Testis (tissue), 5 donors: ENCODE measurements at places on chromosomes 2 and 18.

DNA sequence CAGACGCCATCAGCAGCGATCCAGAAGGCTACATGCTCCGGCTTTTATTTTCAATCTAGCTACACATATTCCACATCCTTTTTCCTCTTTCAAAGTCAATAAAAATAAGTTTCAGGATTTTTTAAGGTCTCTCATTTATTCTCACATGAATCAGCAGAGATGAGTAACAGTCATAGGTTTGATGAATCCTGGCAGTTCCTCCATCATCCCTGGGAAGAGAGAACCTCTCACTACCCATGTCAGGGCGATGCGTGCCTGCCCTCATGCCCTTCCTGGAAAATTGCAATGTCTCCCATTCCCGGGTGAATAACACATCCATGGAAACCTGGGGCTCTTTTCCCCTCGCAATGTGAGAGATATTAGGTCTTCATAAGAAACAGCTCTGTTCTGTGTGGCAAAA, 301.1 kb upstream of the SMIM21 start:
- H3K4me3 ChIP-seq: no peak overlapping the region
- no peak for DNase-seq
- H3K27me3 ChIP-seq: no peaks in the 10 kb centered on the region
- no peaks in the 10 kb centered on the region for H3K4me1 ChIP-seq
- no peaks in the 10 kb centered on the region for H3K36me3 ChIP-seq
- no peak overlapping the region for H3K27ac ChIP-seq

DNA sequence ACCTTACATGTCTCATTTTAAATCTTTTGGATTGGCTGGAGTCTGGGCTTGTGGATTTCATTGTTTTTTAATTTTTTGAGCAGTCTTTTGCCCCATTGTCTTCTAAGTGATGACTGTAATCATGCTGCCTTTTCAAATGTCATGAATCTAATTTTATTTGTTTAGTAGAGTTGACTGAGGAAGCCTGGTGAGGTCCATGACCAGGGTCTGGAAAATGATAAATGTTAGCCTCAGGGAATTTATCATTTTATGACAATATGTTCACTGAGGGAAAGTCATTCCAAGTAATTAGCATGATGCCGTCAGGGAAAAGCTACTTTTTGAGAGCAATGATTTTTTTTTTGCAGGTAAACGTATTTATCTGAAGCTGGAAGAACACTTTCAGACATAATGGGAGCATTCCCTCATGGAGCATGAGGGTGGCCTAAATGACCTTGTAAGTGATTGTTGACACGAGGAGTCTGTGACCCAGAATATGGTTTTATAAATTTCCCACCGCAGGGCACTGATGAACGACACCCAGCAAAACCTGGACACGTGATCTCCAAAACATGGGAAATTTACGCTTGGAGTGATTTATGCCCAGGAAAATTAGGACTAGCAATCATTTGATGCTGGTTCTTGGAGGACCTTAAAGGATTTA, 155.3 kb upstream of the NABP1 start:
- H3K4me3 ChIP-seq: no peak overlapping the region
- H3K36me3 ChIP-seq: no peaks in the 10 kb centered on the region
- H3K27ac ChIP-seq: no peak overlapping the region
- no peak for DNase-seq
- H3K27me3 ChIP-seq: no peaks in the 10 kb centered on the region

DNA sequence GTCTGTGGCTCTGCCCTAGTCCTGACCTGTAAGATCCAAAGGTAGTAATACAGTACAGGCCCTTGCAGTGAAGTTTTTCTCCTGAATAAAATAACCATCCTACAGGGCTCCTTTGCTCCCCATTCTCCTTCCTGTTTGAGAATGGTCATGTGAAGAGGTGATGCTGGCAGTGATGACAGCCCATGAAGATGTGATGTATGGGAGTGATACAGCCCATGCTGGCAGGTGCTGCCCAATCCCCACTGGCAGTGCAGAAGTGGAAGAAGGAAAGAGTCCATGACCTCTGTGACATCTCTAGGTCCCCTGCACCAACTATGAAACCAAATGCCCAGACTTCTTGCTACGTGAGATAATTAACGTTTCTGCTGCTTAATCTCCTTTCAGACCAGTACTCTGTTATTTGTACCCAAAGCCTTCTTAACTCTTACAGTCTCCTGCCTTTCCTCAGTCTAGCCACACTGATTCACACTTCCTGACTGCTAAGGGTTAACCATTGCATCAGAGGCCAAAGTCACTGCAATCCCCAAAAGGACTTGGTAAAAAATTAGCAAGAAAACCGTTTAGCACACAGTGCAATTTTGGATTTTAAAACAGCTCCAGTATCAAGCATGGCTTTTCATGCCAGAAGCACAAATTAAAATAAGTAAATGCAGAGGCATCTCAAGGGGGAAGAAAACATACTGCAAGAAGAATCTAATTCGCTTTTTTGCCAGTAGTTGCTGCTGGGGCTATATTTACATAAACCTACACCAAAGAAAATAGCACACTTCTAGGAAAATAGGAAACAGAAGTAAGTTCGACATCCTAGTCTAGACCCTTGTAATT, 98.0 kb downstream of the STK39 start:
- H3K36me3 ChIP-seq: no peaks in the 10 kb centered on the region
- H3K4me1 ChIP-seq: peaks cover 5% of the 10 kb centered on the region
- H3K27me3 ChIP-seq: no peaks in the 10 kb centered on the region
- H3K27ac ChIP-seq: no peak overlapping the region
- H3K4me3 ChIP-seq: no peak overlapping the region

GRCh38 chr2:145015561-145015960, 495.6 kb upstream of the ZEB2 start:
- H3K27me3 ChIP-seq: no peaks in the 10 kb centered on the region
- H3K27ac ChIP-seq: no peak overlapping the region
- no peak overlapping the region for H3K4me3 ChIP-seq
- no peaks in the 10 kb centered on the region for H3K36me3 ChIP-seq

- H3K27ac ChIP-seq: no peak overlapping the region
- H3K27me3 ChIP-seq: no peaks in the 10 kb centered on the region
- DNase-seq: peak; percentile 76
- H3K4me3 ChIP-seq: no peak overlapping the region
- H3K4me1 ChIP-seq: peaks cover 10% of the 10 kb centered on the region
- H3K36me3 ChIP-seq: no peaks in the 10 kb centered on the region
Observed at GRCh38 chr2:241224018-241224850, 35.8 kb downstream of the ANO7 start.

GRCh38 chr18:56255381-56255780, 383.0 kb downstream of the TXNL1 start:
- H3K4me3 ChIP-seq: no peak overlapping the region
- no peaks in the 10 kb centered on the region for H3K4me1 ChIP-seq
- no peaks in the 10 kb centered on the region for H3K27me3 ChIP-seq
- no peaks in the 10 kb centered on the region for H3K36me3 ChIP-seq

GRCh38 chr2:74708883-74709282, 54.8 kb downstream of the SEMA4F start:
- H3K4me3 ChIP-seq: no peak overlapping the region
- H3K27me3 ChIP-seq: no peaks in the 10 kb centered on the region
- H3K27ac ChIP-seq: no peak overlapping the region
- no peaks in the 10 kb centered on the region for H3K36me3 ChIP-seq

DNA sequence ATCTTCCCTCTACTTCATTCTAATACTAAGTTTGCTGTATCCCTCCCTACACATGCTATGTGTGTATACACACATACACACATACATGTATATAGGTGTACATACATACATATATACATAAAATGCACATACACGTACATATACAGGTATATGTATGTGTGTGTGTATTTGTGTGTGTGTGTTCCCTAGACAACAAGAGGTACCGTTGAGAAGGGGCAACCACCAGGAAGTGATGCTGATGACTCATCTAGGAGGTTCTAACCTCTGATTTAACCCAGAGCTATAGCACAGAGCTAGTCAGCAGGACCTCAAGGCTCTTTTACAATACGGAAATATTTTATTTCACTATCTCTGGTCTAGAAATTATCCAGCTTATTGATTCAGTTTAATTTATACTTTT, 139.2 kb downstream of the LAMA3 start:
- peaks cover 26% of the 10 kb centered on the region for H3K4me1 ChIP-seq
- H3K36me3 ChIP-seq: no peaks in the 10 kb centered on the region
- no peak for DNase-seq
- no peaks in the 10 kb centered on the region for H3K27me3 ChIP-seq

- H3K4me1 ChIP-seq: peaks cover 16% of the 10 kb centered on the region
- H3K4me3 ChIP-seq: no peak overlapping the region
- no peak overlapping the region for H3K27ac ChIP-seq
- DNase-seq: no peak
Observed at GRCh38 chr2:151029406-151030157, 232.1 kb downstream of the RBM43 start.
